Stimulated activated CD8-positive, alpha-beta memory T cell treated with anti-CD3 and anti-CD28 coated beads, Interleukin-2, amount 100 ng/mL, for 1 hour (primary cell): ENCODE measurements at places on chromosomes 13 and 19.

DNA sequence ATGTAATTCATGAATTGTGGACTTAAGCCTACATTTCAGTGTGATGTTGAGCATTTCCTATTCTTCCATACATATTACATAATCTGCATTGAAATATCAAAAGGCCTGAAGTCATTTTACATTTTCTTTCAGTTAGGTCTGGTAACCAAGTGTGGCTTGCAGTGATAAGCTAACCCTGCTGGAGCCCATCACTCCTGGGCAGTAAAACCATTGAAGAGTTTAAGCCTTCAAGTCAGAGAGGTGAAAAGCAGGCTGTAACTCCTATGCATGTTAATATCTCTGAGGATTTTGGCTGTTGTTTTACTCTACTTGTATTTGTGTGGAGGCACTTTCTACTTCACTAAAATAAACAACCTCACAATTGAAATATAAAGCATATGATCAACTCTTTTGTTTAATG is 248.8 kb downstream of the SLITRK5 start:
- no peak for DNase-seq

DNA sequence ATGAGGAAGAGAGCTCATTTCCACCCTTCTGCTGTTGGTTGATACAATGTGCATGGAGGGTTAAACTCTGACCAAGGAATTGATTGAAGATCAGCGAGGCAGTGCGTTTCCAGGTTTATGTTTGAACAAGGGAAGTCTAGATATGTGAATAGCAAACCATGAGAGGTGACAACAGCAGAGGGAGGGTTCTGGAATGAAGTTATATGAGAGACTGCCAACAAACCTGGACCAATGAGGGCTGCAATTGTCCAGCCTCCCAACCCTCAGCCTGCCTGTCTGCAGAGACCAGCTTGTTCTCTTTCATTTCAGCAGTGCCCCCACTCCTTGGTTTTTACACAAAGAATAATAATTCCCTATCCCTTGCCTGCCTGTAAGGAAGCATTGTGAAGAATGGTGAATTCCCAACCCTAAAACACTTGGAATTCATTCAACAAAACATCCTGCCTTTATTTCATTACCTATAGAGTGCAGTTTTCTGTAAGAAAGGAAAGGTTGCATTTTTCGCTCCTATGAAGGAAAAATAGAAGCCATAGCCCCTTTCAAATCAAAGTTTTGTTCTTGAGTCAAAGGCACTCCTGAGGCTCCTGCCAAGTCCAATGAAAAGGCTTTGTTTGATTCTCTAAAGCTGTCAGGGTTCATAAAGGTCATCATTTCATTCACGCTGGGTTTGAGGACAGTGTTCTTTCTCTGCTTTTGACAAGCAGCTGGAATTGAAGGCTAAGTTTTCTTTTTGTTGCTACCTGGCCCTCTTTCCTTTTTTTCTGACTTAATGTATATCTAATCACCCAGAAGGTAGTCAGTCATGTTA is 53.6 kb upstream of the ABCC4 start:
- no peak for DNase-seq

- DNase-seq, result no peak
Observed at GRCh38 chr13:41678249-41678648, 220.9 kb downstream of the RGCC start.

DNA sequence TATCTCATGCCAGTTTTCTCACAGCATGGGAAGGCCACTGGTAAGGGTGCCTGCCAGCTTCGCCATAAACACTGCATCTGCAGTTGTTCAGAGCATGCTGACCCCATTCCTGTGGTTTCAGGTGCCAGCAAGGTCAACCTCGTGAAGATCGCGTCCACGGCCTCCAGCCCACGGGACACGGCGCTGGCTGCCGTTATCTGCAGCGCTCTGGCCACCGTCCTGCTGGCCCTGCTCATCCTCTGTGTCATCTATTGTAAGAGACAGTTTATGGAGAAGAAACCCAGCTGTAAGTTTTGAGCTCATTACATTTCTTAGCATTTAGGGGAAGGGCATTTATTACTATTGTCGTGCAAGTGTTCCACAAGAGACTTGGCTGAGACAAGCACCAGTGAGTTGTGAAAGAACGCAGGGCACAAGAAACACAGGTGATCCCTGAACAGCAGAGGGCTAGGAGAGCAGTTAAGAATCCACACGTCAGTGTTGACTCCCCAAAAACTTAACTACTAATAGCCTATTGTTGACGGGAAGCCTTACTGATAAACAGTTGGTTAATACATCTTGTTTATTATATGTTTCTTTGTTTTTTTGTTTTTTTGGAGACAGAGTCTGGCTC is 88.8 kb downstream of the TNFRSF19 start:
- DNase-seq, result no peak

DNA sequence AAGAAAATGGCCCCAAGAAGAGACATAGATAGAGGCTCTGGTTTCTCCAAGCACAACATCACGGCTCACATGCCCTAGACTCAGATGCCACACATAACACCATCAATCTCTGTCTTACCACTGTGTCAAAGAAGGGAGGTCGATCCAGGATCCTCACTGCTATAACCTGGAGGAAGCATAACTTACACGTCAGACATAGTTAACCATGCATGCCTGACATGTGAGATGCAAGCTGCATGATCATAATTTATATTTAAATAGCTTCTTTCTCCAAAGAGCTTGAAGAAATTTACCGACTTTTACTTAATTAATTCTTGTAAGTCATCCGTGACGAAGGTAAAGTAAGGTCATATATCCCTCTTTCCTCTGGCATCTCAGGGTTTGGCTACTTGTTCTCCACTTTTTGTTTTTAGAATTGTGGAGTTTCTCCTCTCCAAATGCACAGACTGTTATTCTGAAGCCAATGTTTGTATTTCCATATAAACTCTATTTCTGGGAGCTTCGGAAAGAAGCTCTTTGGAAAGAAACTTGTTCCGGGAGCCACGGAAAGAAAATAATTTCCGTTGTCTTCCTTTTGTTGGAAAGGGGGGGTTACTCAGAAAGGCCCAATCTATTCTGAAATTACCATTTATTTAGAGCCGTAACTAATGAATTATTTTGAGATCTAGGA is 205.6 kb downstream of the LHFPL6 start:
- no peak for DNase-seq

- DNase-seq, result no peak
Observed at GRCh38 chr19:42255766-42256745, 1.1 kb upstream of the ERF start.

DNA sequence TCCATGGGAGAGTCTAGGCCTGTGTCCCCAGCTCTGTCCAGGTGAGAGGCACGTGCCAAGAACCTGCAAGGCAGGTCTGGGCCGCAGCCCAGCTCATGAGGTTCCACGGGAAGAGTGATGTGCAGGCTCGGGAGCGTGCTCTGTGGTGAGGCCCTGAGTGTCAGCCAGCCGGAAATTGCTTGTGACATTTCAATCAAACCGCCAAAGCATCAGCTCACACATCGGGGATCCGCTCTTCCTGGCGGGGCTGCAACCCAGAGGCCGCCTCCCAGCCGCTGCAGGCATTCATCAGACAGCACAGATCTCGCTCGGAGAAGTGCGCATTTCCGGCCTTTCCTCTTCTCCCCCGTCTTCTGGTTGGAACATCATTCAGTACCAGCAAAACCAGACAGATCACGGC is 109.3 kb downstream of the KDM4B start:
- no peak for DNase-seq

GRCh38 chr19:9849791-9850190 is 14.7 kb downstream of the PIN1 start:
- DNase-seq, result no peak

DNA sequence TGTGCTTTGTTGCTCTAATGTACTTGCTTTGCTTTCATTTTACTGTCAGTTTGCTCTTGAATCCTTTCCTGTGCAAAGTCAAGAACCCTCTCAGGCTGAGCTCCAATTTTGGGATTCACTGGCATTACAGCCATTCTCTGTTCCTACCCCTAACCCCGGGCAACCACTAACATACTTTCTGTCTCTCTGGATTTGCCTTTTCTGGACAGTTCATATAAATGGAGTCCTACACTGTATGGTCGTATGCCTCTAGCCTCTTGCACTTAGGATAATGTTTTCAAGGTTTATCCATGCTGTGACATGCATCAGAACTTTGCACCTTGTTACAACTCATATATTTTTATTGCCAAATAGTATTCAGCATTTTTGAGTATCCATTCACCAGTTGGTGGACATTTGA is 2.7 kb upstream of the TEX30 start:
- no peak for DNase-seq

DNA sequence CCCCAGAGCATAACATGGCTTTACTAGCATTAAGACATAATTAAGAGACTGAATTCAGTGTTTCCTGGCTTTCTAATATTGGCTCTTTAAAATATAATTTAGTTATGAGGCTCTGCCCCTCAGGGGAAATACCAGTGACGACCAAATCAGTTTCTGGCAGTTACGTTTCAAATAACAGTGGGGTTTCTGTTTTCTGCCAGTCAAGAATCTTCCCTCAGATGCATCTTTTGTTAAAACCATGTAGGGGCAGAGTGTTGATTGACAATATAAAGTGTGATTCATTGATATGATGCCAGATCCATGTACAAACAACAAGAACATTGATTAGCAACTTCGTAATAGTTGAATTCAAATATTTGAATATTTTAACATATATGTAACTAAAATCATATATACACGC is 1169.7 kb downstream of the DIAPH3 start:
- DNase-seq, result no peak

GRCh38 chr19:49216071-49216470 is 58.5 kb downstream of the TRPM4 start:
- no peak for DNase-seq

GRCh38 chr19:18742838-18743783 is 48.0 kb downstream of the COMP start:
- DNase-seq, result no peak

DNA sequence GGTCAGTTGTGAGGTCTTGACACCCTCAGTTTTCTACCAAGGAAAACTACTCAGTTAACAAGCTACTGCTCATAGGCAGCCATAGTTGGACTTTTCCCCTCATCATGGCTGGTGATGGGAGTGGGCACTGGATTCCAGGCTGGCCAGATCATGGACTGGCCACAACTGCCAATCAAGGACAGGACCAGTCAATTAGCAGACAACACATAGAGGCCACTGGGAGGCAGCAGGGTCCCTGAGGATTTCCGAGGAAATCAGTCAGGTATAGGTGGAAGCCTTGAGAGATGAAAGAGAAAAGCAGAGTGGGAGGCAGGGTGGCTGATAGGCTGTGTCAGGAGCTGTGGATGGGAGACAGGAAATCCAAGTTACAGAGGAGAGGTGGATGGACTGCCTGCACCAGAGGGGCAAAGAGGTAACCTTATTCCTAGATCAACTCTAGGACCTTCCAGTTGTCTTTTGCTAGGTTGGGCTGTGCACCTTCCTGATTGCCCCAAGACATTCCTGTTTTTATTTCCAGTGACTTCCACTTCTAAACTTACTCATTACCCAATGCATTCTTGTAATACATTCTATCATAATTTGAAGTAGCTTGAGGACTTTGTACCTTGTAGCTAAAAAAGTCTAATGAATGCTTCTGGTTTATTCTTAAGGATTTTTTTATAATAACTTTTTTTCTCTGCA is 361.8 kb downstream of the KCNRG start:
- DNase-seq, result no peak

GRCh38 chr19:32396046-32396652 is 9.4 kb upstream of the DPY19L3 start:
- no peak for DNase-seq

- no peak for DNase-seq
Observed at GRCh38 chr13:44470638-44471562, 97.3 kb downstream of the SERP2 start.

DNA sequence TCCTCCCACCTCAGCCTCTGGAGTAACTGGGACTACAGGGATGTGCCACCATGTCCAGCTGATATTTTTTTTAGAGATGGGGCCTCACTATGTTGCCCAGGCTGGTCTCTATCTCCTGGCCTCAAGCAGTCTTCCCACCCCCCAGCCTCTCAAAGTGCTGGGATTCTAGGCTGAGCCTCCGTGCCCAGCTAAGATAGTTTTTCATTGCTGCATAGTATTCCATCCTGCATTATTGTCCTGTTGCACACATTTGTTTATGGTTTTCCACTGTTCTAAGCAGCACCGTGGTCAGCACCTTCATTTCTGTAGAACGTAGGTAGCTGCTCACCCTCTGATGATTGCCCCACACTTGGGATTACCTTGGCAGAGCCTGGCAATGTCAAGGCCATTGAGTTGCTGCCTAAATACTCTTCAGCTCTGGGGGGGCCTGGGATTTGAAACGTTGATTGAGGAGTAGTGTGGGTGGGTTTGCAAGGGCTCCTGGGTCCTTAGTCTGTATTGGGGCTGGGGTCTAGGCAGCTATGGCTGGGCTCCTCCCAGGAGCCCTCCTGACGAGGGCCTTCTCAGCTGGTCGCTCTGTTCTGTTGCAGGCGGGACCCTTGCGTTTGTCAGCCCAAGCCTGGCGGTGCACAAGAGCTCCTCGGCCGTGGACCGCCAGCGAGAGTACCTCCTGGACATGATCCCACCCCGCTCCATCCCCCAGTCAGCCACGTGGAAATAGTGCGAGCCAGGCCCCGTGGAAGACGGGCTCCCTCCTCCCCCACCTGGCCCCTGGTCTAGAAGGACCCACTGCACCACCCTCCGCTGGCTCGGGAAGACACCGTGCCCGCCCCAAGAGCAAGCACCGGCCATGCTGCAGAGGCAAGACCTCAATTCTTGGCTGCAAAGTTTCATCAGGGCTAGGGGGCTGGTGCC is 10.3 kb downstream of the TSSK6 start:
- no peak for DNase-seq

DNA sequence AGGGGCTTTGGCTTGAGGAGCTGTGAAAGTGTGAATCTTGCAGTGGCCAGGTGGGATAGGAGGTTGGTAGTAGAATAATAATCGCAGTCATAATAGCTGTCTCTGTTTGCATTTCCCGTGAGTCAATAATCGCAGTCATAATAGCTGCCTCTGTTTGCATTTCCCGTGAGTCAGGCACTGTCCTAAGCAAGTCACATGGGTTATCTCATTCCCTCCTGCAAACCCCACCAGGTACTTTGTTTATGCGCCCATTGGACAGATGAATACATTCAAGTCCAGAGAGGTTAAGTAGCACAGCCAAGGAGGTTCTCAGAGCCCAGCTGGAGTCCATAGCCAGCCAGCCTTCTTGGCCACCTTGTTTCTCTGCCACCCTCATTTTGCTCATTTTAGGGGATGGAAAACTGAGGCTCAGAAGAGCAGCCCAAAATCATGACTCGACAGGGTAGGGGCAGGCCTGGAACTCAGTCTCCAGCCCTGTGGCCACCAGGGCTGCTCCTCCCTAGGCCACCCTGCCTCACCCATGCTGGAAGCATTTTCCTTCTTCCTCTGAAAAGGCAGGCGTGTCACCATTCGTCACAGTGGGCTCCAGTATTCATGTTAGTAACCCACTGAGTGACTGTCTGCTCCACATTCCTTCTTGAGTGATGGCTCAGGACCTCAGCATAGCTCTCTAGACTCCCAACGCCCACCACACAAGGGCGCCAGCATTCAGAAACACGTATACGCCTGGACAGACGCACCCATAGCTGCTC is 206.2 kb downstream of the URI1 start:
- no peak for DNase-seq

- DNase-seq, result no peak
Observed at GRCh38 chr19:33954686-33955085, 158.0 kb downstream of the KCTD15 start.
